ENCODE measurements at places on chromosomes 2 and 18. TPM values are rescaled to one million over a fixed set of nuclear protein-coding genes. Genes with fewer than 3 reads are reported as not detected.
A peak's percentile ranks its signal among the peaks of the same experiment; 100 is the strongest.

GRCh38 chr2:73640511-73640911 lies 1.7 kb downstream of the NAT8 start:
- DNase-seq: peak; percentile 36

DNA sequence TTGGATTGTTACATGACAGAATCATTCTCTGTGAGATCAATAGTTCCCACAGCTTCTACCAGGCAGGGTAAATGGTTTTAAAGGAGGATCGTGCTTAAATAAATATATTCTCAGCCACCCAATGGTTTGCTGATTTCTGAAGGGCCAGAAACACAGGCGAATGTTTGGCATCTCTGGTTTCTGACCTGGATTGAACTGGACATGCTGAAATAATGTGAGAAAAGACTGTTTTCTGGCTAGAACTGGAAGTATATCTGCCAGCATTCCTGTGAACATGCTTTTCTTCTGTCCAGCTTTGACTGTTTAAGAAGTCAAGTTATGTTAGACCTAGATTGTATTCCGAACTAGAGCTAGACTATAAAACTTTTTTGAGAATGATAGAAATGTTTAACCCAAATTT lies 77.1 kb upstream of the COL3A1 start:
- no peak for DNase-seq

- no peak for DNase-seq
Observed at GRCh38 chr18:44723411-44723810, 42.7 kb downstream of the SETBP1 start.

Gene TLX2
- not detected for total RNA-seq

Gene KLHL30
- total RNA-seq: not detected

Gene LTBP1
- 12.5 TPM for total RNA-seq

DNA sequence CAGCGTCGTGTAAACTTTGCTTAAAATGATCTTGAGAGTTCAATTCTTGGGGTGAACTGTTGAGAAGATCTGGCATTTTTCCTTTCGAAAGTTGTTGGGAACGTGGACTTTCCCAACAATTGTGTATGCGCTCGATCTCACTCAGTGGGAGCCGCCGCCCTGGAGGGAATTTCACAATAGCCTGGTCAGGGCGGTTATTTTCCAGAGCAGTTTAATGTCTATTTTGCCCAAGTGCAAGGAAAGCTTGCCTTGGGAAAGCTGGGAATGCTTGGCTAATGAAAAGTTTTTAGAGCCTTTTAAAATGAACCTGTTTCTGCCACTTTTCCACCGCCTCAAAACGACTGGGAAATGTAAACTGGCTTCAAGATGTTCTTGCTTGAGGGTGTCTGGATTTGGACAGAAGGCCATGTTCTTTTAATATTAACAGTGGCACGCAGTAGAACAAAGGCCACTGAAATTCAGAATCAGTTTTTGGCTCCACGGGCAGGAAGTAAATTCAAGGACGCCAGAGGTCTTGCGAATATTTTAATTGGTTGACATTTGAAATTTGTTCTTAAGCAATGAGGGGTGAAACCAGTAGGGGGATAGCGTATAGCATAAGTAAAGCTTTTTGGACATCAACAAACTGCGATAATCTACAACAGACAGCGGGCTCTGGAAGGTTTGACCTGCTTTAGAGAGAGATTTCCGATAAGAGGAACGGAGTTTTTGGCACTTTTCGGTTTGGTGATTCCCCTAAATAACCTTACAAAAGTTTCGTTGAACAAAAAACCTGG lies 1.2 kb downstream of the CFLAR start:
- peak; percentile 64 for DNase-seq

Gene FSIP2
- not detected for total RNA-seq

DNA sequence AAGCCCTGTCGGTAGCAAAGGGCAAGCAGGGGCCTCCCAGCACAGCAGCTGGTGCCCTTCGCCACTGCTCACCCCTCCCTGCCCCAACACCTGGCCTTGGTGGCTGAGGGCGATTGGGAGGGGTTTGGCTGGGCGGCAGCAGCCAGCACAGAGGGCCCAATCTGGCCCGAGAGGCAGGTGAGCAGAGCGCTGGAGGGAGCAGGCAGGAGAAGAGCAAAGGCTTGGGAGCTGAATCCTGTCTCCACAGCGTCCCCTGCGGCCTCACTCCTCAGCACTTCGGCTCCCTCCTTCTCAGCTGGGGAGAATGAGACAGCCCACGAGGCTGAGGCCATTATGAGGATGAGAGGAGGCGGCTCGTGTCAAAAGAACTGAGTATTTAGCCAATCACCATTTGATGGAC lies 74.9 kb upstream of the TAF1B start:
- peak; percentile 82 for DNase-seq

DNA sequence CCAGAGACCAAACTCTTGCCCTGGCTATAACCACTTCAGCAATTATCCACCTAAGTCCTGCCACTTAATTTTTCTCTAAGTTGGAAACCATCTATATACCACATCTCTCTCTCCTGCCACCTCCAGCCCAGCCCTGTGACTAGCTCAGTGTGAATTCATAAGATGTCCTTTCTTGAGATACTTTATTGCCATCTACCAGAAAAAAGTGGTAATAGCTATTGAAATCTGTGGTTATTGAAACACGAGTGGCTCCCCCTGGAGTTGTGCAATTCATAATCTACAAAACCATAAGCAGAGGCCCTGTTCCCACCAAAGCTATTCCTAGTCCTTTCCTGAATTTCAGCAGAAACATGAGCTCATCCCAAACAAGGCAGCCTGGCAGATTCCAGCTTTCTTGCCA lies 324.0 kb downstream of the TXNL1 start:
- peak; percentile 21 for DNase-seq

Gene REG3G
- total RNA-seq: not detected

- DNase-seq: no peak
Observed at GRCh38 chr2:230106771-230107170, 38.0 kb upstream of the SLC16A14 start.

- peak; percentile 17 for DNase-seq
Observed at GRCh38 chr2:222939208-222939856, 78.5 kb downstream of the ACSL3 start.

DNA sequence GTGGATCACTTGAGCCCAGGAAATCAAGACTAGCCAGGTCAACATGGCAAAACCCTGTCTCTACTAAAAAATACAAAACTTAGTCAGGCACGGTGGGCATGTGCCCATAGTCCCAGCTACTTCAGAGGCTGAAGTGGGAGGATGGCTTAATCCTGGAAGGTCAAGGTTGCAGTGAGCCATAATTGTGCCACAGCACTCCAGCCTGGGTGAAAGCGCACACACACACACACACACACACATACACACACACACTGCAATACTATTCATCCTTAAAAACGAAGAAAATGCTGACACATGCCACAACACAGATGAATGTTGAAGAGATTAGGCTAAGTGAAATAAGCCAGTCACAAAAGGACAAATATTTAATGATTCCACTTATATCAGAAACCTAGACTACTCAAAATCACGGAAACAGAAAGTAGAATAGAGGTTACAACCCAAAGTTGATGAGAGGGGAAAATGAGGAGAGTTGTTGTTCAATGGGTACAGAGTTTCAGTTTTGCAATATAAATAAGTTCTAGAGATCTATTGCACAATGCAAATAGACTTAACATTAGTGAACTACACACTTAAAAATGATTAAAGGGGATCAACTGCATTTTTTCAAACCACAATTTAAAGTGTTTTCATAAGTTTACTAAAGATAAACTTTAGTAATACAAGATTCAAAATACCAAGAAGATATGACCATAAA lies 114.5 kb downstream of the USP34 start:
- no peak for DNase-seq

Gene HOXD4
- not detected for total RNA-seq

DNA sequence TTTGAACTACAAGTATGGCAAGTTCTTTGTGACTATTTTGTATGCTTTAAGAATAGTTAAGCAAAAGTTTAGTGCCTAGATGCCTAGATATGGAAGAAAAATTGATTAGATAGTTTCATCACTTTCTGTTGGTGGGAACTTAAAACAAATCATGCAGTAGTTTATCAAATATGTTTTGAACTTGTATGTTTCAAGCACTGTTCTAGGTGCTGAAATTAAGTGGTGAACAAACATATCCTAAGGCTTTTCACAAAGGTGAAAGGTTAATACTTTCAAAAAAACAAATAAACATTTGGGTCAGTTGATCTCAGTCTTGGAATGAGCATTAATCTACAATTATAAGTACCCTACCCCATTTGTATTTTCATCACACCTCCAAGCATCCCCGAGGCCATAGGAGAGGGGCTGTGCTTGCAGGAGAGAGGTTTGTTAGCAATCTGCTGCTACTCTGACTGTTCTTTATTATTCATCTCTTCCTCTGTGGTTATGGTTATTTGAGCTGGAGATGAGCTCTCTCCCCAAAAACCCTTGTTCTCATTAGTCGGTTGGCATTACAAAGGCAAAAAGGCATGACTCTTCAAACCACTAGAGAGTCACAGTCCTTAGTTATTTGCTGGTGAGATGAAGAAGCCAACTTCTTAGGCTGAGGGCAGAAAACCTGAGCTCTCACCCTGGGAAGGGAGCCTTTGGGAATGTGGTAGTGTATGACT lies 103.9 kb upstream of the FHL2 start:
- DNase-seq: no peak

- no peak for DNase-seq
Observed at GRCh38 chr2:105774781-105775337, 30.1 kb downstream of the NCK2 start.

Gene SKOR2
- not detected for total RNA-seq

- DNase-seq: no peak
Observed at GRCh38 chr2:234436482-234436837, 60.4 kb downstream of the ARL4C start.

Gene CAPN13
- total RNA-seq: not detected

GRCh38 chr2:141341444-141341843 lies 789.4 kb downstream of the LRP1B start:
- no peak for DNase-seq

DNA sequence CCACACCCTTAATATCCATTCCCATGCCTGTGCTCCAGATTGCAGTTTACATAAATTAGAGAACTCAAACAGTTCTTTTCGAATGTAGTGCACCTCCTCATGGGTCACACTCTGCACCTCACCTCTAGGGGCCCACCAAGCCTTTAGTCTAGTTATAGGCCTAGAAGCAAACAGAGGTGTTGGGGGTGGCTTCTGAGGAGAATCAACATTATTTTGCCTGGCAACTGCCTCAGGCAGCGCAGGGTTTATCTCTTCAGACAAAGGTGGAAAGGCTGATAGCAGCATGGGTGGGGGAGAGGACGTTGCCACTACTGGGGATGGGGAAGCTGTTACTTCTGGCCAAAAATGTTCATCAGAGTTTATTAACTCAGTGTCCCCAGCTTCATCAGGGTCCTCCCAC lies 5.0 kb upstream of the GYPC start:
- DNase-seq: no peak

DNA sequence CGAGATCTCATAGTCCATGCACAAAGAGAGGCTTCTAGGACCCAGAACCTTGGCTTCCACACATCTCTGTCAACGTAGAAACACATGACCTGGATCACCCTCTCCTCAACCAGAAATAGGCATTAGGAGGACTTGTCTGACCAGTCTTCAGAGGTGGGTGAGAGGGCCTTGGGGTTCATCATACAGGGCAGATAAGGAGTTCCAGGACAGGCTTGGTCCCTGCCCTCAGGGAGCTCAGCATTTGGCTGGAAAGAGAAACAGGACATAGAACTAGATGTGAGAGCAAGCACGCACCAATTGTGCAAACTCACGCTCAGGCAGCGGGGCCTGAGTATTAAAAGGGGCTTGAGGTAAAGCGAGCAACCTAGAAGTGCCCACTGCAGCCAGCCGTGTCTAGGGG lies 28.6 kb upstream of the NOTO start:
- DNase-seq: no peak

GRCh38 chr2:88845772-88846661 lies 154.5 kb downstream of the RPIA start:
- no peak for DNase-seq

- peak; percentile 67 for DNase-seq
Observed at GRCh38 chr2:48397846-48398245, 132.1 kb upstream of the STON1 start.

Gene NEU4
- not detected for total RNA-seq

DNA sequence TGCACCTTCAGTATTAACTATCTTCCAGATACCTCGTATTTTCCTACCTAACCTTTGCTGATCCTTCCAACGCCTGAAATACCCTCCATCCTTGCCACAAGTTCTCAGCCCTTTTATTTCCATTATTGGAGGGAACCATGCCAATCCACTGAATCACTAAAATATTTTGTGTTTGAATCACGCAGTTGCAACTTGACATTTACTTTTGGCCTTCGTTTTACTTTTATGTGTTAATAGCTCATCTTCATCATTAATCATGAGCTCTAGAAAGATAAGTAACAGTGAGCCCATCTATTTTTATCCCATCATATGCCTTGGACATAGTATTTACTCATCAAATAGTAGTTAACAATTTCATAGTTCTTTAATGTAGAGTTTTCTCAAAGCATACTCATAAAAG lies 463.2 kb downstream of the THSD7B start:
- no peak for DNase-seq

DNA sequence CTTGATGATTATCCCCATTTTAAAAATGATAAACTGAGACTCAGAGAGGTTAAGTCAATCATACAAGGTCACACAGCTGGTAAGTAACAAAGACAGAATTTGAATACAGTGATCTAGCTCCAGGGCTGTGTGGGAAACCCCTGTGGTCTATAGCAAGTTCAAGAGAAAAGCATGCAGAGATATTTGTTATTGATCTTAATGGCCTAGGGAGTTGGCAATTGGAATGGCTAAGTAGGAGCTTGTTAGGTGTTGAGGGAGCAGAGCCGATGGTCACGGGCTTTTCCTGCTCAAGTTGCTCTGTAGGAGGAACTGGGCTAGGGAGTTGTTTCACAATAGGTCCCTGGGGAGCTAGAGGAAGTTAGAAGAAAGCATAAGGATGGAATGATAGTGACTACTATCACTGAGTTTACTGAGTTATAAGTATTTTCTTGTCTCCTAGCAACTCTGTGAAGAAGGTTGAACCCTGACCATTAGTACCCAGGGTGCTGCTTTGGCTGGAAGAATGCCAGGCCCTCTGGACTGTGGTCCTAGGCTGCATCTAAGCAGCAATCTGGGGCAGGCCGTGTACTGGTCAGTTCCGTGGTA lies 30.0 kb downstream of the RNF125 start:
- DNase-seq: no peak

Gene GPBAR1
- total RNA-seq: not detected

GRCh38 chr2:43305012-43305411 lies 78.6 kb upstream of the ZFP36L2 start:
- no peak for DNase-seq

DNA sequence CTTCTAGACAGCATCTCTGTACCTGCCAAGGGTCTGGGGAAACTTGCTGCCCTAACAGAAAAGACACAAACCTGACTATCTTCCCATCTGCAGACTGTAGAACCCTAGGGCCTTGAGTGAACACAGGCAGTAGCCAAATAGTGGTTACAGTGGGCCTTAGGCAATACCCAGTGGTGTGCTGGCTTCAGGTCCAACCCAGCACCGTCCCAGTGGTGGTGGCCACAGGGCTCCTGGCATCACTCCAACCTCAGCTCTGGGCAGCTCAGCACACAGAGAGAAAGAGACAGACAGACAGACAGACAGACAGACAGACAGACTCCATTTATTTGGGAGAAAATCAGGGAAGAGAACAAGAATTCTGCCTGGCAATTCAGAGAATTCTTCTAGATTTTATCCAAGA lies 29.3 kb upstream of the UPP2 start:
- DNase-seq: no peak
